ENCODE measurements at places on chromosomes 16 and 17.

DNA sequence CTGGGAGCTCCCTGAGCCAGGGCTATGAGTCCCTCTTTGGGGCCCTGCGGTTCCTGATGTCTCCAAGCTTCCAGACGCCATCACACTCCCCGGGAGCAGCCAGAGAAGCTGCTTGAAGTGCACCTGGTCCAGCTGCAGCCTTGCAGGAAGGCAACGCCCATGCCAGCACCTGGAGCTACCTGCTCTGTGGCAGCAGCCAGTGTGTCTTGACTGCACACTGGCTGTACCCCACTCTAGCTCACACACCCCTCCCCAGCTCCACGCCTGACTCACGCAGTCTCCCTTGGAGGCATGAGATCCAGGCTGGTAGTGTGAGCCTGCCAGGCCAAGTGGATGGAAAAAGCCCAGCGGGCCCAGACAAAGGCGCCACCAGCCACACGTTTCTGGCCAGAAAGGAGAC, 63.3 kb downstream of the USP32 start:
- DNase-seq = no peak

DNA sequence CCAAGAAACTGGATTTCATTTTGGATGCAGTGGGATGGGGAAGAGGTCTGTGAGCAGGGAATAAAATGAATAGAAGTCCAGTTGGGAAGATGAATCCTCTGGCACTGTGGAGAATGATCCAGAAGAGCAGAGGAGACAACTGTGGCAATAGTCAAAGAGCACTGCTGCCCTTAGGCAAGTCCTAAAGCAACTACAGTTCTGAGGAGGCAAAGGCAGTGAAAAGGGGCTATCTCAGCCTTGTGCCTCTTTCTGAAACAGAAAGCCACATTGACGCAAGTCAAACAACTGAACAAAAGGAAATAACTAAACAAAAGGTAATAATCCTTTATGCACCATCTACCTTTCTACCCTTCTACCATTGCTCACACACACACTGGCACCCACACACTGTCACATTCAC, 238.0 kb upstream of the AXIN2 start:
- no peak for DNase-seq

DNA sequence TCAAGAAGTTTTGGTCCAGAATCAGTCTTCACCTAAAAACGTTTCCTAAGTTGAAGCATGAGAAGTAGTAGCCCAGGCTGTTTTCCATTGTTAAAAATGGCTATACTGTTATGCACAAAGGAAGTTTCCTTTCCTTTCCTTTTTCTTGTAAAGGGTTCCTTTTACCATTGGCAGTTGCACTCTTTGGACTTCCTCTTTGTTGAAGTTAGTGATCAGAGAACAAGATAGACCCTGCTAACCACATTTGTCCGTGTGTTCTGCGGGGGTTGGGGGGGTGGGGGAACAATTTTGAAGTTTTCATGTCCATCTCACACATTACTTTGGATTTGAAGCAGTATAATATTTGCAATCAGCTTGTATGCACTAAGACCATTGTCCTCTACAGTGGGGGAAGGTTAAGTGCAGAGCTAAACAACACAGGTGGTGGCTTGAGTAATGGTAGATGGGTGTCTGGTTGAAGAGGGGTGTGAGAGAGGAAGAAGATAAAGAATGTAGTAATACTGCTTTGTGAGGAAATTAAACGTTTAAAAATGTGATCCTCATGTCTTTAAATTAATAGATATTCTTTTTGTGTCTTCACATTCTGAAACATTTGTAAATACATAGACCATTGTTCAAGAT, 1.4 kb downstream of the LPCAT2 start:
- DNase-seq = no peak

DNA sequence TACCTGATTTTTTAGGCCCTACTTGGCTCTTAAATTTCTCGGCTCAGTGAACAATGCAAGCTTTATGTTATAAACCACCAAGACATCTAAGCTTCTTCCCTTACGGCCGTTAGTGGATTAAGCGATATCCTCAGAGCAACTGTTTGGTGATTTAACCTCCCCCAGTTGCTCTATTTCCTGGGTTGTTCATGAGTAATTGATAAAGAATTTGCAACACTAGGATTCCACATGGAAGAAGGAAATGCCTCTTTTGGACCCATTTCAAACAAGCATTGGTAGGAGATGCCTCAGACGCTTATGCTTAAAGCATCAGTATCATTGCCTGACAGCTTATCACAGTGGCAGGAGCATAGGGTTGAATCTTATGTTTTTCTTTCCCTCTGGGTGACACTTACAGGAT, 65.3 kb downstream of the RBFOX1 start:
- DNase-seq = no peak

- no peak for DNase-seq
These were observed 45.0 kb downstream of the MAPT start for GRCh38 chr17:45939395-45939794.

Measured in Panc1 (cell line).